ENCODE measurements at places on chromosomes 12 and 14.

DNA sequence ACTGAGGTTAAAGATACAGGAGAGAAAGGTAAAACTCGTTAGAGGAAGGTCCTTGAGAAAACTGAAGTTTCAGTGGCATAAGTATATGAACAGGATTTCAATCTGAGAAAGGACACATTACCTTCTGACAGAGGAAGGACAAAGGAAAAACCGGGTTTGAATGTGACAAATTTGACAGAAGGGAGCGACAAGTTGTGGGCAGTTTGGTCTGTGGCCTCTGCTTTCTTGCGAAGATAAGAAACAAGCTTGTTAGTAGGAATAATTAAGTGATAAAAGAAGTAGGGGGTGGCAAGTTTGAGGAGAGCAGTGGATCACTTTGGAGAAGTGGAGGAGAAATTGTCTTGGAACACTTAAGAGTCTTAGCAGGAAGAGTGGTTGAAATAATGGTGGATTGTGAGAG is 5.1 kb downstream of the MON2 start:
- DNase-seq: no peak

GRCh38 chr14:91234791-91235114 is 9.8 kb downstream of the GPR68 start:
- DNase-seq: no peak

- DNase-seq: no peak
Observed at GRCh38 chr14:36583893-36584811, 1.7 kb upstream of the NKX2-8 start.

DNA sequence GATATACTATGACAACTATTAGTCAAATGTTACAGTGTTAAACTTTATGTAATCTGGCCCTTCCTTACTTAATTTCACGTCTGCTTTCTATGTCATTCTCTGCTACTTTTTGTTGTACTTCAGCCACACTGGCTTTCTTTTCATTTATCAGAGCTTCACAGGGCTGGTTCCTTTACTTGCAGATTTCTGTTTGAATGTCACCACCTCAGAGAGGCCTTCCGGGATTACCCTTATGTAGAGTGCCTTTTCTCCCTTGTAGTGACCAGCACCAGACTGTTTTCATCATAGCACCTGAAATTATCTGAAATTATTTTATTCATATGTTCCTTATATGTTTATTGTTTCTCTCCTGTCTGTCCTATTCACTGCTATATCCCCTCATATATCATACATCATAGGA is 75.4 kb downstream of the TAOK3 start:
- DNase-seq: no peak

DNA sequence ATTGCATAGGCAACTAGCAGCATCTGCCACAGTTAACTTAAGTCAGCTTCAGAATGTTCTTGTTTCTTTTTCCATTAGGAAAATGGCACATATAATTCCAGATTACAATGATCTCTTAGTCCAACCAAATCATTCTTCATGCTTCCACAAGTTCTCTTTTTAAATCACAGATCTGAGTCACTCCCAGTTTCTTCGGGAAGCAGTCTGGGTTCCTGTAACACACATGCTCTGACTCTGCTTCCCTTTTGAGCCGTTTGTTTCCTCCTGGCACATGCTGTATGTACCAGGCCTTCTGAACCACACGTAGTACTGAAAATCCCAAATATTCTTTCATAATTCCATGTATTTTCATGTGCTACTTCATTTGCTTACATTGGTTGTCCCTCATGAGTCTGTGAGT is 388.8 kb upstream of the PDE3A start:
- DNase-seq: no peak

GRCh38 chr14:47390831-47391504 is 284.4 kb downstream of the MDGA2 start:
- no peak for DNase-seq

DNA sequence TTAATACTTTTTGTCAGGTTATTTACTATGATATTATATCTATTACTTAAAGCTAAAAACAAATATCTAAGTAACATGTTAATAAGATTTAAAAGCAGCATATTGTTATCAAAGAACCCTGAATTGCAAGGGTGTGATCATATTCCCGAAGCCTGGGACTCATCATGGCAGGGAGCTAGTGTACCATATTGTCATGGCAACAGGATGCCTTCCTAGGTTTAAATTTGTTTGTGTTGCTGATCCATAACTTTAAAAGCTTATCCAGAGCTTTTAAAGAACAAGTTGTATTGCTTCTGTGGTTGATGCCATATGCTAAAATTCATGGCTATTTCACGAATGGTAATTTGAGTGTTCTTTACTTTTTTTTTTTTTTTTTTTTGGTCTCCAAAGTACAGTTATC is 500.5 kb downstream of the NAV3 start:
- DNase-seq: no peak

DNA sequence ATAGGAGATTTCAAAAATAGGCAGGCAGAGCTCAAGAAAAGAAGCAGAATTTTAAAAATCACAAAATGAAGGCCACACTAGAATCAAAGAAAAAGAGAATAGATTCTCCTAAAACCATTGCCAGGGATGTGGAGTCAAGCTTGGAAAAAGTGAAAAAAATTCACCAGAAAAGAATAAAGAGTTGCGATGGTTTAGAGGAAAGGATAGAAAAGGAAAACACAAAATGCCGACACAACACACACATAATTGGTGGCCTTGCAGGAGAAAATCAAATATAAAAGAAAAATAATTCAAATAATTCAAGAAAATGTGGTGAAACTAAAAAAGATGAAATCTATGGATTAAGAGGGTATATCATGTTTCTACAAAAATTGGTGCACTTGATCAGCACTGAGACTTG is 181.6 kb upstream of the C14orf180 start:
- no peak for DNase-seq

GRCh38 chr12:6698352-6699046 is 2.1 kb downstream of the PIANP start:
- no peak for DNase-seq

DNA sequence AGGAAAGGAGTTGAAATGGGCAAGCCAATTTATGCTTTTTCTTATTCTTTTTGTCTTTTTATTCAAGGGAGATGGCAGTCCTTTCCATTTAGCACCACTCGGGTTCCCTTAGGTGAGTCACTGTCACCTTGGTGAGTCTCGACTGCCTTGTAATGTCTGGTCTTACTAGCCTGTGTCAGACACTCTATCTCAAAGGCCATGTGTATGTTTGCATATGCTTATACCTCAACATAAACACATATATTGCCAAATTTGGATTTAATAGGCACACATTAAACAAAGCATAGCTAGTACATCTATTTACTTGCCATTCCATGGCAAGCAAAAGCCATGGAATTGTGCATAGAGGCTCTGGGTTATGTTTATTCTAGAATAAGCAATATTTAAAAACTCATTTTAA is 624.9 kb upstream of the FOXG1 start:
- DNase-seq: no peak

- no peak for DNase-seq
Observed at GRCh38 chr14:50612806-50613205, 52.9 kb downstream of the ATL1 start.

- DNase-seq: no peak
Observed at GRCh38 chr12:42315108-42315507, 10.8 kb downstream of the ZCRB1 start.

GRCh38 chr12:88951860-88952561 is 371.7 kb upstream of the KITLG start:
- no peak for DNase-seq

DNA sequence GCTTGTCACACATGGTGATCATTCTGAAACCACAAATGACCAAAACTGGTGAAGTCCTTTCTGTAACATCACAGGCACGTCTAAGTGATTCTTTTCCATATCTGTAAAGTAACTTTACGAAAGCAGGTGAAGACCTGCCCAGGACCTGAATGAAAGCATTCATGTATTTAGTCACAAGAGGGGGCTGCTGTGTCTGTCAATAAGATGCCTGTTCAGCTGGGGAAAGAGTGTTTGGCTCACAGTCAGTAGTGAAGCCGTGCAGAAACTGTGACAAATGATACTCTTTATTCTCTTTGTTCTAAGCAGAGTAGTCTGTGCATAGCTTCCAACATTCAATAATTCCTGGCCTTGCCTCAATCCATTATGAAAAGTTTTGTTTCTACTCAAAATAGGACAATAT is 373.5 kb upstream of the OR4E1 start:
- DNase-seq: no peak

DNA sequence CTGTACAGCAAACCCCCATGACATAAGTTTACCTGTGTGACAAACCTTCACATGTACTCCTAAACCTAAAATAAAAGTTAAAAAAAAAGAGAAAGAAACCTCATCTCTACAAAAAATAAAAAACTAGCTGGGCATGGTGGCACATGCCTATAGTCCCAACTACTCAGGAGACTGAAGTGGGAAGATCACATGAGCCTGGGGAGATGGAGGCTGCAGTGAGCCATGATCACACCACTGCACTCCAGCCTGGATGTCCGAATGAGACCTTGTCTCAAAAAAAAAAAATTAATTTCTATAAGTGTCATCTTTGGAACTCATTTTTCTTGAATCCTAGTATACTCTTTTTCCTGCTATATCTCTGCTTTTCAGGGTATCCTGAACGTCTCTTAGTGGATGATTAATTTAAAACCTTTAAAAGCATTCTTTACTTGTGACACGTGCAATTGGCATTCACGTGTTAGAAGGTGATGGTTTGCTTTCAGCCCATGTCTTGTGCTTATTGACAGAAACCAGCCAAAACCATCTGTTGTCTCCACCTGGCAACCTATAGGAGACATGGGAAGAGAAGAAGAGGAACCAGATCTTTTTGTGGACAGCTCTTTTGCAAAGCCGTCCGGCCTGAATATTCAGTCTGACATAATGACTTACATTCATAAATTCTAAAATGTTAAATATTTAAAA is 30.6 kb upstream of the PPFIBP1 start:
- no peak for DNase-seq

GRCh38 chr14:93788543-93789227 is 400 bp upstream of the PRIMA1 start:
- DNase-seq: no peak

GRCh38 chr12:5796171-5796958 is 148.7 kb downstream of the ANO2 start:
- DNase-seq: no peak

- no peak for DNase-seq
Observed at GRCh38 chr12:66168410-66168809, 1.4 kb downstream of the TMBIM4 start.

DNA sequence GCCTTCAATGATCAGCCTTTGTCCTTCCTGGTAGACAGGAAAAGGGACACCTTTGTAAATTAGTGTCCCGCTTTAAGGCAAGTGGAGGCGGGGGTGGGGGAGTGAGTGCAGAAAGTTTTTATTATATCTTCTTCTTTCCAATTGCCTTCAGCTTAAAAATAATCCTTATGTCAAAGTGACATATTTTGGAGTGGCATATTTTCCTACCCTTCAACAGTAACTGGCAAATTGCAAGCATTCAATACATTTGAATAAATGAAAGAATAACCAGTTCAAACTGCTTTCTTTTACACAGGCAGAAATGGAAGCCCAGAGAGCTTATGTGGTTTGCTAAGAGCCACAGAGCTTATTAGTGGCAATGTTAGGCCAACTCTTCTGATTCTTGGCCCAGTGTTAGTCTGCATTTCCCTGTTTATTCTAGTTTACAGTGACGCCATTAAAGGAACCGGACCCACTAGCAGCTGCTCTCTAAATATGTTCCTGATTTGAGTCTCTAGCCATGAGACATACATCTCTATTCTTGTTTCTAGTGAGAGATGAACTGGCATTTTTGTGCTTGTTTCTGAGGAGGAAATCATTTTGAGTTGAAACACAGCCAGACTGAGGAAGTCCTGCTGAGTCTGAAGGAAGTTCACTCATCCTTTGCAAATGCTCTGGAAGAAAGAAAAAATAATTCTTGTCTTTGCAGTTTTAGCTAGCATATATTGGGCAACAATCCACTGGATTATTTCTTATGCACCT is 468.7 kb downstream of the NOVA1 start:
- no peak for DNase-seq

GRCh38 chr12:117679776-117680175 is 289.0 kb downstream of the KSR2 start:
- DNase-seq: no peak

DNA sequence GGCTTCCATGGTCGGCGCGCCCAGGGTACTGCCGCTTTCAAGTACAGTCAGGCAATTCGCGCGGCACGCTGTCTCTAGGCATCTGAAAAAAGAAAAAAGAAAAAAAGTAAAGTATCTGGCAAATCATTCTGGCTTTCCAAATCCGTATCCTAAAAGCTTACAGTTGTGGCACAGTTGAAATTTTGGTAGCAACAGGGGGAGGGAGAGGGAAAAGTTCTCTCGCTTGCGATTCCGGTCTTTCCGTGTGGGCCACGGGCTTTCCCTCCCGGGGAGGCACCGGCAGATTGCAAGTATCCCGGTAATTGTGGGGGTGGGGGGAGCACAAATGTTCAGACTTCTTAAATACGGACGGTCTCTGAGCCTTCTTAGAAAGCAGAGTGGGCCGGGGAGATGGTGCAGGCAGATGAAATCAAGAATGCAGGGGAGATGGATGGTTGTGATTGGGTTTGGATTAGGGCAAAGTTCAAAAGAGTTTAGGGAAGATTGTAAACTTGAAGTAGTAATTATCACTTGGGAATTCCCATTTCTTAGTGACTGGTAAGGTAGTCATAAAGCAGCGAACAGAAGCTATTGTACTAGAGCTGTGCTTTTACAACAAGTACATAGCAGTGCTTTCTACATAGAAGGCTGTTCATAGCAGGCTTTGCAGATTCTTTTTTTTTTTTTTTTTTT is 1.2 kb downstream of the SOCS2 start:
- no peak for DNase-seq

DNA sequence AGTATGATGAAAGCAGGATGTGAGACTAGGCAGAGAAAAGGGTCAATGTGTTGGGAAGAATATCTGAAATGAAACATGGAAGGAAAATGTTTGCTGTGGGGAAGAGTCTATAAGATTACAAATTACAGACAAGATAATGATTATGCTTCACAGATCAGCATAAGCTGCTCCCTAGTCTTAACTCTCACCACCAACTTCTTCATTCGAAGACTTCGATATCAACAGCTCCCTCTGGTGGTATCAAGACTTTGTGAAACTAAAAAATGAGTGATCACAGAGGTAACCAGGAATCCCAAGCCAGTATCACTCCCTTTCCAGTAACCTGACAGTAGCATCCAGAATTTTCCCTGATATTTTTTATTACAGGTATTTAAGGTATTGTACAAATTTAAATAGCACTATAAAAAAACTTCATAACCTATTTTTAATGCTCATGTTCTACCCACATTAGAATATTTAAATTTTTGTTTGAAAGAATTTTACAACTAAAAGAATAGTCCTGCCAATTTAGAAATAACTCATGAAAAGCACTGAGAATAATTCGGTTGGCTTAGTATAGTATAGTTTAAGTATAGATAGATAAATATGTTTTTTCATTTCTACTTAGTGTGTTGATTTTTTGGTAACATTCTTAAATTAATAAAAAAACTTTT is 84.4 kb downstream of the C2CD5 start:
- peak; percentile 8 for DNase-seq

GRCh38 chr12:84016956-84017355 is 895.6 kb downstream of the SLC6A15 start:
- no peak for DNase-seq

- DNase-seq: no peak
Observed at GRCh38 chr14:59254911-59255545, 66.6 kb downstream of the DAAM1 start.

- no peak for DNase-seq
Observed at GRCh38 chr12:49491823-49492222, 47.0 kb upstream of the KCNH3 start.

- DNase-seq: no peak
Observed at GRCh38 chr12:42076976-42077375, 67.7 kb downstream of the GXYLT1 start.

All from effector CD4-positive, alpha-beta T cell (primary cell).